ENCODE measurements at places on chromosomes 13 and 19.

GRCh38 chr19:49894879-49895565 is 1.7 kb downstream of the IL4I1 start:
- H3K4me3 ChIP-seq: no peak overlapping the region
- H3K36me3 ChIP-seq: no peaks in the 10 kb centered on the region
- DNase-seq: no peak
- H3K4me1 ChIP-seq: peaks cover 6% of the 10 kb centered on the region
- H3K27ac ChIP-seq: no peak overlapping the region

- no peak overlapping the region for H3K4me3 ChIP-seq
- H3K27me3 ChIP-seq: no peaks in the 10 kb centered on the region
- no peaks in the 10 kb centered on the region for H3K36me3 ChIP-seq
- no peak for DNase-seq
- H3K4me1 ChIP-seq: no peaks in the 10 kb centered on the region
- no peak overlapping the region for H3K27ac ChIP-seq
These were observed 17.9 kb upstream of the ZNF175 start for GRCh38 chr19:51552996-51553725.

- no peak overlapping the region for H3K4me3 ChIP-seq
- H3K27ac ChIP-seq: no peak overlapping the region
- no peaks in the 10 kb centered on the region for H3K36me3 ChIP-seq
- H3K4me1 ChIP-seq: peaks cover 37% of the 10 kb centered on the region
- no peak for DNase-seq
- H3K27me3 ChIP-seq: no peaks in the 10 kb centered on the region
These were observed 2.4 kb downstream of the ALOX5AP start for GRCh38 chr13:30737511-30738337.

- H3K27me3 ChIP-seq: no peaks in the 10 kb centered on the region
- no peak overlapping the region for H3K27ac ChIP-seq
- H3K4me1 ChIP-seq: no peaks in the 10 kb centered on the region
- no peak overlapping the region for H3K4me3 ChIP-seq
These were observed 127.0 kb upstream of the GPR12 start for GRCh38 chr13:26887594-26887993.

- H3K4me3 ChIP-seq: no peak overlapping the region
- no peak overlapping the region for H3K27ac ChIP-seq
- H3K4me1 ChIP-seq: no peaks in the 10 kb centered on the region
- no peaks in the 10 kb centered on the region for H3K27me3 ChIP-seq
These were observed 12.2 kb downstream of the ZSCAN22 start for GRCh38 chr19:58338825-58339558.

DNA sequence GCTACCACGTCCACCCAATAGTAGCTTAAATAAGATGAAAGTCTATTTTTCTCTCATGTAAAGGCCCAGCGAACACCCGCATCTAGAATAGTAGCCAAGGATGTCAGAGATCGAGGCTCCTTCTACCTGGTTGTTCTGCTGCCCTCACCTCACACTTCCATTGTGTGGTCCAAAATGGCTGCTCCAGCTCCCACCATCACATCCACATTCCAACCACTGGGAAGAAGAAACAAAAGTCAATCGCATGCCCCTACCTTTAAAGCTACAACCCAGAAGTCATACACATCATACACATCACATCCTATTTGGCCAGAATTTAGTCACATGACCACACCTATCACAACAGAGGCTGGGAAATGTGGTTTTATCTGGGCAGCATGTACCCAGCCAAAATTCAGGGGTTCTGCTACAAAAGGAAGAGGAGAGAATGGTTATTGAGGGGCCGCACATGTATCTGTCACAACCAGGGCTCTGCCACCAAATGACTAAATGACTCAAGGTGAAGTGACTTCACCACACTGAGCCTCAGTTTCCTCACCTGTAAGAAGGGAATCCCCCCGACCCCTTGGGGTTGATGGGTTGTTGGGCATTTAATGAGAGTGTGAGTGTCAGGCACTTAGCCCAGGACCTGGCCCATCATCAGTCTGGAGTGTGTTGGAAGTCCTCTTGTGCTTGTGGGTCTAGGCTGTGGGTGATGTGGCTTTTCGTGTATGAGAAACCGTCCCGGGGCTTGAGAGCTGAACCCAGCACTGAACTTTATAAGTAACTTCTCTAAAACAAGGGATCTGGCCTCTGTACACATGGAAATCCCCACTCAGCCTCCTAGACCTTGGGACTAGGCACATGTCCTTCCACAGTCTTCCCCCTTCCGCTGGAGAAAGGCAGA is 10.2 kb upstream of the CBLC start:
- H3K27me3 ChIP-seq: no peaks in the 10 kb centered on the region
- peaks cover 5% of the 10 kb centered on the region for H3K4me1 ChIP-seq
- no peak for DNase-seq
